T follicular helper cell (primary cell): ENCODE measurements at places on chromosomes 4 and X.

DNA sequence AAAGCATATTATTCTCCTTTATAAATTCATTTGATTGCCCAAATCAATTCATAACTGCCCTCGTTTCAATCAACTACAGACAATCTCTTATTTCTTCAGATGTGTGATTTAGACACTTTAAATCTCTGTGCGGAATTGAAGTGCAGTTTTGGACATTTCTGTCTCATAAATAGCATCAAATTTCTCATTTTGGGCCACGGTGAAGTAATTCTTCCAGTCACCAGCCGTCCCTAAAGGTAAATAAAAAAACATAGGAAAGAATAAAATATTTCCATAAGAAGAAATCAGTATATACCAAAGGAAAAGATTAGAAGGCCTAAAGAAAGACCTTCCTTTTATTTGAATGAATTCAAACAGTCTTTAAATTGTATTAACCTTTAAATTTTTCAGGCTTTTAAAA, 33.4 kb downstream of the SULT1B1 start:
- DNase-seq = no peak

DNA sequence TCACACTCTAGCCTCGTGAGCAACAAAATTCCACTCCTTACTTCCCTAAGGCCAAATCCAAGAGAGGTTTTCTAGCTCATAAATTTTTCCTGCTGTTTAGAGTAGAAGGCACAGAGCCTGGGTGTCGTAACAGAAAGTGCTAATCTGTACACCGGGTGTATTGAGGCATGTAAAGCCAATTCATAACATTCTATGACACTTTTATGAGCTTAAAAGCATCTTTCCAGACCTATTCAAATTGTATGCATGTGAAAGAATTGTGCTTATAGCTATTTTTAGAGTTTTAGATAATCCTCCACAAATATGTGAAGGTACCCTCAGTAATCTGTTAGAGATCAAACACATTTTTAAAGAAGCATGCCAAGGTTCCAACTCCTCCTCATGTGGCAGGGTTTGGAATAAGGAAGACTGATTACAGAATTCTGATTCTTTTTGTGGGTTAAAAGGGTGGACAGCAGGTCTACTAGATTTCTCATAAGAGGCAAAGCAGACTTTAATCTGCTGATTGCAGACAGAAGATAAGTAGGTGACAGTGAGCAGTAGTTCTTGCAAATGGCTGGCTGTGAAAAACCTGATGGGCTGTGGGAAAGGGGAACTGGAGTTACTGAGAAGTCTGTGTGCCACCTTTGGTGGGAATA, 25.5 kb upstream of the LRCH2 start:
- no peak for DNase-seq

DNA sequence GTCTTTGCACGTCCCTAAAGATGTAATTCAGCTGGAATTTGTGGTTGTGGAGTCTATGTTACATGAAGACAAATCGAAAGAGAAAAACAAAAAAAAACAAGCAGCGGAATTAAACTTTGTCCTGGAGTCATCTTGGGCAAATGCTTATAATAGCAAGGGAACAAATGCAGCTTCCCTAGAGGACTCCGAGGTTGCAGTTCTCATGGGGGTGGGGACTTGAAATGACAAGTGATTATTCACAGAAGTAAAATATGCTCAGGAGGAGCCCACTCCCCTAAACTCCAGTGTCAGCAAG, 362.4 kb downstream of the ARHGAP24 start:
- no peak for DNase-seq

GRCh38 chrX:63330681-63331080, 20.5 kb downstream of the SPIN4 start:
- DNase-seq = no peak

DNA sequence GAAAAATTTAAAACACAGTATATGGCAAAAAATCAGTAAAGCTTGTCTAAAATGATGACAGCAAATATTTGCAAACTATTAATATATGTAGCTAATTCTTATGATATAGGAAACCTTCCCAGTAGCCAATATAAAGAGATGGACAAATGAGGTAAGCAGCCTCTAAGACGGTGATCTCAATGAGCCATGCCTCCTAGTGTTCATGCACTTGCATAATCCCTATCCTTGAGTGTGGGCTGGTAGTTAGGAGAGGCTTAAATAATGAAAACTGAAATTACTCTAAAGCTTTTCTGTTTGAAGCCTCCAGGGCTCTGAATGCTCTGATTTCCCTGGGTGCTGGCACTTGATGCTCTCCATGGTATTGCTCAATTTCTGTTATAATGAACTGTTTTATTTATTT, 24.6 kb upstream of the ARMCX4 start:
- DNase-seq = no peak

DNA sequence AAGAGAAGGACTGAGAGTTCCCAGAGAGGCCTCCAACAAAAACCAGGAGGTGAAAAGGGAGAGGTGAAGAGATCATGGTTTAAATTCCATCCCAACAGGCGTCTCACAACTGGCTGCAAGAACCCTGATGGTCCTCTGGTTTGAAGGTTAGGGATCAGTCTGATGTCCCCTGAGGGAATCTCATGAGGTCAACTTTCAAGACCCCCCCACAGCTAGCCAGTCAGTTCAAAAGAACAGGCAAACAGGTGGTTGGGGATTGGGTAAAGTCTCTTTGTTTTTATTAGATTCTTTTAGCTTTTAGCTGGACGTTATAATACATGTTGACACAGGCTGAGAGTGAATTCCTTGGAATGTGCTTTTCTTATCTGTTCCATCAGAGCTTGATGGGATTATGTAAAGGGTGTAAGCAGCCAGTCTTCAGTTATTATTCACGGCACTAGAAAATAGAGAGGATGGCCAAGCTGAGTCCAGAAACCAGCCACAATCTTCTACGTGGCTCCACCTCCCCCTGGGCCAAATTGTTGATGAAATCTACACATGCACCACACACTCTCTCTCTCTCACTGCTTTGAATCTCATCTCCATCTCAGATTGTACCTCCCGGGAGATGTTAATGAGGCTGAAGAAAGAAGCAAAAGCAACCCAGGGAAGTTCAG, 20.8 kb downstream of the ENPP6 start:
- no peak for DNase-seq

DNA sequence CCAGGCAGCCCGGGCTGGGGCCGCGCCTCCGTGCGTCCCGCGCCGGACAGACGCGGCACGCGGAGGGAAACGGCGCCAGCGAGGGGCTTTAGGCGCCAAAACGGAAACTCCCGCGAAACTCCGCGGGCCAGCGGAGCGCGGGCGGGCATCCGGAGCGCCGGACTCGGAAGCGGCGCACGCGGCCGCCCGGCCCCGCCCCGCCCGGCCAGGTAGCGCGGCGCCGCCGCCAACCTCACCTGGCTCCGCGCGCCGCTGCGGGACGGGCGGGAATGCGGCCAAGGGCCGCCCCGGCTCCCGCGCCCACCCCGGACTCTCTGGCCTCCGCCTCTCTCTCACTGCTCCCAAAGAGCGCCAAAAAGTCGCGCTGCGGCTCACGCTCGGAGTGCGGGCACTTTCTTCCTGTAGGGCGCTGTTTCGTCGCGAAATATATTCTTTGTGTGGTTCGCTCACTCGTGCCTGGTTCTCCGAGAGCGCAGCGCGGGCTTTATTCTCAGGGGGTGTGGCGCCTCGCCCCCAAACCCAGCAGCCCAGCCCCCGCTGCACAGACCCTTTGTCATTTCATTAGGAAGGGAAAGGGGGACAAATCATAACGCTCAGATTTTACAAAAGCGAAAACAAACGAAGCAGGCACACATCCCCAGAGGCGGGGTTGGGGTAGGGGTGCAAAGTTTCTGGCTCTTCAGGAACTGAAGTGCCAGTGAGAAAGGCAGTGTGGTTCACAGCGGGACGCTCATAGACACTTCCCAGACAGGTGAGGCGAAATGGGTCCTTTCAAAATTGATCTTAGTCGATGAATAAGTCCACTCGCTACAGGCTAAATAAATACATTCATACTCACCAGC, 961 bp upstream of the MBNL3 start:
- peak; percentile 38 for DNase-seq

GRCh38 chr4:152243206-152243605, 292.7 kb downstream of the FBXW7 start:
- no peak for DNase-seq

DNA sequence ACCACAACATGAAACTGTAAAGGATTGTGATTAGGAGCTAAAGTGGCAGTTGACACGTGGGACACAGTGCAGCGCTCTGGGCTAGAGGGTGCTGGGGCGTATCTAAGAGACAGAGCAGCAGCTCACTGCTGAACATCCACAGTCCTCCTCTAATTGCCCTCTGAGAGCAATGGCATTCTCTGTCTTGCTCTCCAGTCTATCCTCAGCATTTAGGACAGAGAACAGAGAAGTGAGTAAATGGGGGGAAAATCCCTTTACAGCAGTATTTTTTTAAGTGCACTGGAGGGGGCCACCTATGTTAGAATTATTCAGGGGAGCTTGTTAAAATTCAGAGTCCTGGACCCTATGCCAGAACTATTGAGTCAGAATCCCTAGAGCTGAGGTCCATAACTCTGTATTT, 4.2 kb upstream of the TMEM154 start:
- DNase-seq = no peak

GRCh38 chr4:48081196-48081595, 52.9 kb downstream of the TXK start:
- no peak for DNase-seq

DNA sequence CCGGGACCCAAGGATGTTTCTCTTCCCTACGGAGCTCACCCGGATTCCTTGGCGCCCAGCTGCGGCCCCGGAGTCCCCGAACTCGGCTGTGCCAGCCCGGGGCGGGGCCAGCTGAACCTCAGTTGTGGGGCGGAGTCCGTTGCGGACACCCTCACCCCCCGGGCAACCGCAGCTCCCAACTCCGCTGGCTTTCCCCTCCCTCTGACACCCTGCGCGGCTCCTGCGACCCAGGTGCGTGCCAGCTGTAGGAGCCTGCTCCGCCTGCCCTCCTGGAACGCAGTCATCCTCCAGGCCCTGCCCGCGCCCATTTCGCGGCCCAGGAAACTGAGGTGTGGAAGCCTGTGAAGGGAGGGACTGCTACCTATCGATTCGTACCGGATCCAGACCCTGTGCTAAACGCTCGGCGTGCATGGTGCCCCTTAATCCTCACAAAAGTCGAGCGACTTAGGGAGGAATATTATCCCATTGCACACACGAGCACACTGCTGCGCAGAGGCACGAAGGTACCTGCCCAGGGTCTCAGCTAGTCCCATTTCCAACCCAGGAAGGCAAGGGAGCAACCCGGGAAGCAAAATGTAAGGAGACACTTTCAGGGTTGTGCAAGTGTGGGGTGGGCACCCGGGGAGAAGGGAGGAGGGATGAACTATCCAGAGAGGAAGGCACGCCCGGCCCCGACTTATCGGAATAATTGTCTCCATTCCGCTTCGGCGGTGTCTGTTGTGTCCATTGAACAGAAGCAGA, 12.3 kb downstream of the MSX1 start:
- DNase-seq = no peak

GRCh38 chr4:72761368-72762038, 192.5 kb upstream of the ADAMTS3 start:
- DNase-seq = no peak

DNA sequence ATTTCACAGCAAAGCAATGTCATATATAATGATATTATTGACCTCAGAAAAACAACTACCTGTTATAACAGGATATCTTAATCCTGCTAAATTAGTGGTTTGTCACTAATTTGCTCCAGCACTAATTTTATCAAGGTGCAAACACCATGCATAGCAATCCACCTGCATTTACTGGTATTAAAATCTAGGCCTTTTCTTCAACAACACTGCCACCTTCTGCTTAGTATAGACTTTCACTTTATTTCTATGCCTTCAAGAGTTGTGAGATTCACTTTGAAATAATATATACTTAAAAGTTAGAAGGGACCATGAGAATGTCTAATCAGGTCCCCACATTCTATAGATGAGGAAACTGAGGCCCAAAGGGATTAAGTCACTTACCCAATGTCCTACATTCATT, 82.1 kb upstream of the IQCM start:
- no peak for DNase-seq

- no peak for DNase-seq
Measured at GRCh38 chr4:102253860-102254259, 91.4 kb downstream of the SLC39A8 start.

- DNase-seq = no peak
Measured at GRCh38 chrX:96433409-96434077, 251.1 kb upstream of the DIAPH2 start.

GRCh38 chr4:10342866-10343265, 114.4 kb downstream of the ZNF518B start:
- DNase-seq = no peak

DNA sequence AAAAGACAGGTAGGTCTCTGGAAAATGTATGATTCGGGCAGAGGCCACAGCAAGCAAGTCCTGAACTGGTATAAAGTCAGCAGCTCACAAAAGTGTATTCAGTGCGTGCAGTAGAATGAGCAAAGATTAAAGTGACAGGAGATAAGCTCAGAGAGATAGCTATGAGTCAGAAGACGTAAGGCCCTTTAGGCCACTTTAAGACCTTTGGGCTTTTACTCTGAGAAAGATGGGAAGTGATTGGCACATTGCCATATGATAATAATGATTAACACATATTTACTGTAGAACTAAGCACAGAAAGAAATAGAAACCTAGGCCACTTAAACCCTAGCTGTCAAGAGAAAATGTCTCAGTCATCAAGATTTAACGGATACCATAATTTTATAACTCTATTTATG, 51.7 kb downstream of the TBCK start:
- no peak for DNase-seq

DNA sequence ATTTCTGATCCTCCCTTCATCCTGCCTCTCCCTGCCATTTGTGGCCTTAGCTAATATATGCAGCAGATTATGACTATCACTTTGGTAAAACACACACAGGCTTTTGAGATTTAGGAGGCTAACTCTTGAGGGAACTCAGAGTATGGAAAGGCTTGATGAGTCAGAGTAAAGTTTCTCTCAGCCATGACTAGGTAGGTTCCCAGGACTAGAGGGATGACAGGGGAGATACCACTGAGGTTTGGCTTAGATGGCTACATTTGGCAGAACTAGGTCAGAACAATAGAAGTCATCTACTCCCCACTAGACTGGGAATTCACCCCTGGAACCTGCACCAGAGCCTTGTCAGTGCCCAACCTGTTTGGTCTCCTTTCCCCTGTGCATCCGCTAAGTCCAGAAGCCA, 585.7 kb downstream of the TLL1 start:
- no peak for DNase-seq

- peak; percentile 1 for DNase-seq
Measured at GRCh38 chrX:80335062-80335830, 85.0 kb upstream of the TENT5D start.

GRCh38 chrX:38750551-38750950, 50.7 kb upstream of the MID1IP1 start:
- DNase-seq = no peak

DNA sequence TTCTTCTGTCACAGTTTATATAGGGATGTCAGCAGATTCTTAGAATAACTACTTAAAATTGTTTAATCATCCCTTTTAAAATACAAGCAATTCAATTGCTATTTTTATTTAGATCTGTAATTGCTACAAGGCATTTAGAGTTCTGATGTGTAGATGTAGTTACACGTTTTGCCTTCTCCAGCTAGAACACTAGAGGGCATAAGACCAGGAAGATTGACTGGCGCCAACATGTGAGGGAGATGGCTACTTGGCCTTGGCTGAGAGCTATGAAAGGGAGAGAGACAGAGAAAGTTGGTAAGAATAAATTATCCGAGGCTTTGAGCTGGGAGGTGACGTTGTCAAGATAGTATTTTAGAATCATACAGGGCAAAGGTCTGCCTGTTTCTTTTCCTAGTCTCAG, 563.7 kb upstream of the PRKX start:
- no peak for DNase-seq

GRCh38 chr4:26863512-26863911, 2.9 kb downstream of the STIM2 start:
- DNase-seq = no peak

- DNase-seq = no peak
Measured at GRCh38 chrX:54352677-54353076, 5.2 kb downstream of the WNK3 start.
